Osteoblast (primary cell): ENCODE measurements at places on chromosomes 1 and 21. TPM values are rescaled to one million over a fixed set of nuclear protein-coding genes. Genes with fewer than 3 reads are reported as not detected.
A peak's percentile ranks its signal among the peaks of the same experiment; 100 is the strongest.

LYSMD1 gene
- 10.6 and 12.7 TPM in 2 replicates for total RNA-seq

S100A16 gene
- 160 and 190 TPM in 2 replicates for total RNA-seq

DNA sequence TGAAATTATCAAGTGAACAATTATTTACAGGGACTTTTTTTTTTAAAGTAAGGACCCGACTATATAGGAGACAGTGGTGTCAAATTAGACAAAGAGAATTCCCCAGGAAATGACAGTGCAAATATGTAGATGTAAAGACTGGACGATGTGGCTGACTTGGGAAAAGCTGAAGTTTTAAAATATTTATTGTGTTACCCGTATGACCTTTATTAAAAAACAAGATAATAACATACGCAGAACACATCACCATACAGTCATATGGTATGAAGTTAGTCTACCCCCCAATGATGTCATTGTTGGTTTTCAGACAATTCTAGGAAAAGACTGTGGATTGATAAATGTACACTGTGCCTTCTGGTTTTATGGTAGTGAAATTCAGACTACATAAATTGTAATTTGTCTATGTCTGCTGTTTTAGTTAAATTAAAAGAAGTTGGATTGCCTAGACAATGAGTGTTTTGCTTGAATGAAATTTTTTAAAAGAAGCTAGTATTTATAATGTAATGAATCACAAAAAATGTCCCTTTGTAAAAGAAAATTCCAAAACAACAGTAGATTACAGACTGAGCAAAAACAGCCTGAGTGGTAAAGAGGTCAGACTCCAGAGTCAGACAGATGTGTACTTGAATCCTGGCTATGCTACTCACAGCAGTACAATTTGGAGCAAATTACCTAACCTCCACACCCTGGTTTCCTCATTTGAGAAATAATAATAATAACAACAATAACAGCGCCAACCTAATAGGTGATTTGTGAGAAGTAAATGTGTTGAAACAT lies 15.5 kb upstream of the PDC start:
- peak; percentile 71 for DNase-seq

DNA sequence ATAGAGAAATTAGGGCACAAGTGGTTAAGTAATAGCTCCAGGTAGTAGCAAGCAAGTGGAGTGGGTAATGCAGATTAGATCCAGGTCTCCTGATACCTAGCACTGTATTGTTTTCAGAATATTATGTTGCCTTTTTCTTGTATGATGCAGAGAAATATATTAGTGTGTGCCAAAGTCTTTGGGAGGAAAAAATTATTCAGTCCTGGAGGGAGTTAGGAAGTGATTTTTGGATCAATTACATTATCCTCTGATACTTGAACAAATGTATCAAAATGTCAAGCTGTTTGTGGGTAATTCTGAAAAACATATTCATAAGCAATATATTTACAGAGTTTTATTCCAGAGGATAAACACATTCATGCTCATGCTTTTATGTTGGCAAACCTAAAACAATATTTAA lies 28.8 kb downstream of the TSEN15 start:
- no peak for DNase-seq

DNA sequence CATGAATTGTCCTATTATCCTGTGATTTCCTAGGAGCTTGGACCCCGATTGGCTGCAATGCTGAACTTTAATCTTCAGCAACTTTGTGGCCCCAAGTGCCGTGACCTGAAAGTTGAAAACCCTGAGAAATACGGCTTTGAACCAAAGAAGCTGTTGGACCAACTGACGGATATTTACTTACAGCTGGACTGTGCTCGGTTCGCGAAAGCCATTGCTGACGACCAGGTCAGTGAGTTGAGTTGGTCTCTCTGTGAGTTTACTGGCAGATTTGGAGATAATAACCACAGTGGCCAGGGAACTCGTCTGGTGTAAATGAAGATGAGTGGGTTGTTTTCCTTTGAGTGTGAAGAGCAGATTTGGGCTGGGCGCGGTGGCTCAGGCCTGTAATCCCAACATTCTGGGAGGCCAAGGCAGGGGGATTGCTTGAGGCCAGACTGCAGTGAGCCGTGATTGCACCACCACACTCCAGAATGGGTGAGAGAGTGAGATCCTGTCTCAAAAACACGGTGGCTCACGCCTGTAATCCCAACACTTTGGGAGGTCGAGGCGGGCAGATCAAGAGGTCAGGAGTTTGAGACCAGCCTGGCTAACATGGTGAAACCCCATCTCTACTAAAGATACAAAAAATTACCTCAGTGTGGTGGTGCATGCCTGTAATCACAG lies 39.1 kb upstream of the KIF1B start:
- DNase-seq, result no peak

CYP4Z1 gene
- not detected in 2 replicates for total RNA-seq

GRCh38 chr1:38686167-38686926 lies 173.2 kb downstream of the RRAGC start:
- DNase-seq, result no peak

TNFAIP8L2 gene
- not detected in 2 replicates for total RNA-seq

GRCh38 chr1:112234710-112235109 lies 161.3 kb upstream of the CTTNBP2NL start:
- DNase-seq, result no peak
